ENCODE measurements at places on chromosomes 2 and 18.

DNA sequence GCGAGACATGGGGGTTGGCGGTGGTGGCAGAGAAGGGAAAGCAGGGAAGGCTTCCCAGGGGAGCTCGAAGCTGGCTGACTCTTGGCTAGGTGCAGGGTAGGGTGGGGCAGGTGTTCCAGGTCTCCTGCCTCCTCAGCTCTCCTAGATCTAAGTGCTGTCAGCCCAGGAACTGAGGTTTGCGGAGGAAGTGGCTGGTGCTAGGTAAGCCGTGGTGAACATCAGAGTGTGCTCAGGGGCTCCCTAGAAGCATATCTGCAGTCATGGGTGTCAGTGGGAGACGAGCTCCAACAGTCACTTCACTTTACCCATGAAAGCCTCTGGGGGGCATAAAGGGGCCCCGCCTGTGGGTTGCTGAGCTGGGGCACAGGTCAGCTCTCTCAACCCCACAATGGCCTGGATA lies 34.1 kb downstream of the ARHGEF4 start:
- DNase-seq = no peak

- no peak for DNase-seq
Observed at GRCh38 chr2:117775703-117776219, 38.7 kb upstream of the DDX18 start.

- no peak for DNase-seq
Observed at GRCh38 chr2:54549917-54550518, 93.9 kb downstream of the SPTBN1 start.

DNA sequence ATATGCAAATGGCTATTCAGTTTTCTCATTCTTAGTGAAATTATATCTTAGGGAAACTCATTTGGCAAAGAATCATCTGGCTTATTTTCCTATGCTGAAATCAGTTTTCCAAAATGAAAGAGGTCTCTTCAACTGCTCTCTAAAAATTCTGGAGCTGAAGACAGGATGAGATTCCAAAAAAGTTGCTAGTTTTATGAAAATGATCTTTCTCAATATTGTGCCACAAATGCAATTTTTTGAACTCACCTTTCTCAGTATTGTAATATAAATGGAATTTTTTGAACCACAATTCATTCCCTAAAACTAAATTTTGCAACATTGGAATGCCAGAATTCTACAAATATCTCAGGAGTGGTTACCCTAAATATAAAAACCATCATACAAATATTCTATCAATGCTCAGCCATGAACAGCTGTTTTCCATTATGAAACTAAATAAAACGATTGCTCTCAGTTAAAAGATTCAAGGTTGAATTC lies 147.7 kb upstream of the PKDCC start:
- DNase-seq = no peak

GRCh38 chr18:68263481-68263880 lies 451.4 kb downstream of the TMX3 start:
- DNase-seq = no peak

- no peak for DNase-seq
Observed at GRCh38 chr2:196182439-196183171, 11.2 kb upstream of the STK17B start.

DNA sequence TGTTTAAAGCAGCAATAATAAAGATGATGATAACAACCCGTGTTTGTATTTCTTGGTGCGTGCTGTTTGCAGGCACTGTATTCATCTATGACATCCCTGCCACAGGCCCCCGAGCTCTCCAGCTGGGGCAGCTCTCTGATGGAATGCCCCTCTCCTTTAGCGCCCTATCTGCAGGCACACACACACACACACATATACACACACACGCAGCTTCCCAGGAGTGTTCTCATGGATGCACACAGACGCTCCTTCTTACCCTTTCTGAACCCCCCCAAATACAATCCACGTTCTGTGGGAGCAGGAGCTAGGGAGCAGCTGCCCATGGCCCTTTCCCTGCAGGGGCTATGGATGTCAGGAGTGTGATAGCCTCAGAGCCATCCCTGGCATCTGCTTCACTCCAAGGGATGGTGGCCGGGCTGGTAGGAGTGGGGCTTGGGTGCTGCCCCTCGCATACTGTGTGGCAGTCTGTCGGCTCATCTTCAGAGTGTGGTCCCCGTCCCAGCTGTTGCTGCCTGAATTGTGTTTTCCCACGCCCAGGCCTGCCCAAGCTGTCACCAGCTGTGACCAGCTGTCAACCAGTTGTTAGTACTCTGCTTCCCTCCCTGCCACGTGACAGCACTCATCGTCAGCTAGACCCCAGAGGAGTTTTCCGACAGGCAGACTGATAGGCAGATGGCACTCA lies 50.8 kb upstream of the MYCN start:
- no peak for DNase-seq

GRCh38 chr2:41062336-41062735 lies 610.4 kb upstream of the SLC8A1 start:
- no peak for DNase-seq

DNA sequence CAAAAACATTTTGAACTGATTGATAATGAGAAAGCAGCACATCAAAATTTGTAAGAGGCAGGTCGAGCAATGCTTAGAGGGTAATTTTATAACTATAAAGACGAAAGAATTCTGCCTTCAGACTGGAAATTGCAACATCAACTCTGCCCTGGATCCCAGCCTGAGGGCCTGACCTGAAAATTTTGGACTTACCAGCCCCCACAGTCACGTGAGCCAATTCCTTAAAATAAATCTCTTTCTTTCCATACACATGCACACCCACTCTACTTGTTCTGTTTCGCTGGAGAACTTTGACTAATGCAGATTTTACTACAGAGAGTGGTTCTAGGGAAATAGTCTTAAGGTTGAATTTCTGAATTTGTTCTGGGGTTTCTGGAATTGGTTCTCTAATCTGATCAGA lies 14.6 kb upstream of the ACOXL start:
- DNase-seq = no peak

- DNase-seq = no peak
Observed at GRCh38 chr2:56102866-56103265, 80.9 kb upstream of the CCDC85A start.

DNA sequence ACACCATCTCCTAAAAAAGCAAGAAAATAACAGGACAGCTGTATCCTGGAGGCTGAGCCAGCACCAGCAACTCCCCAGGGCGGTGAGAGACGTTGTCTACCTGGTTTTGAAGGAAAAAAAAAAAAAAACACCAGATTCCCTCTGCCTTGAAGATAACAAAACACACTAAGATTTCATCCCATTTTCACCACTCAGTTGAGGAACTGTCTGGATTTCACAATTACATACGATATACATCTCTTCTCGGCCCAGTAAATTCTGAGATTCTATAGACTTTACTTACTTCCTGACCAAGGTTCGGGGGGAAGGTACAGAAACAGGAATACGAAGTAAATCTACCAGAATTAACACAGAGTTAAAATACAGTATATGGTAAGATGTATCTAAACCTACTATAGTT lies 8.5 kb downstream of the ZNF516 start:
- DNase-seq = no peak

- DNase-seq = no peak
Observed at GRCh38 chr2:233462202-233462785, 104.3 kb downstream of the USP40 start.

- no peak for DNase-seq
Observed at GRCh38 chr2:179252423-179252822, 12.2 kb downstream of the SESTD1 start.

- DNase-seq = no peak
Observed at GRCh38 chr18:50849419-50849821, 29.5 kb upstream of the ME2 start.

DNA sequence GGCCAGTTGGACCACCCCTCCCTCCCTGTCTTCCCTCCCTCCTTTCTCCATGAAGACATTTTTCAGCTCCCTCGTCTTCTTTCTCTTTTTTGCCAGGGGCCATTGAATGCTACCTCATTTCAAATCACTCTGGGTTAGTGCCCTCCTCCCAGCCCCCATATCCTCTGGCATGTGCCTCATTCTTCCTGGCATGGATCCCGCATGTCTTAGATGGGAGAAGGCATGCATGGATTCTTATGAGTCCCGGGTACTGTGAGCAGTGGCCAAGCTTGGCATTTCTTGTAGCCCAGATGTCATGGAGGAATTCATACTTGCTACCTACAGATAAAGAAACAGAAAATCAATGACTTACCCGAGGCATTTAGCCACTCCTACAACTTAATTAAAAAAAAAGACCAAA lies 9.0 kb upstream of the HAAO start:
- DNase-seq = no peak

- no peak for DNase-seq
Observed at GRCh38 chr2:107511970-107512789, 314.5 kb upstream of the RGPD4 start.

DNA sequence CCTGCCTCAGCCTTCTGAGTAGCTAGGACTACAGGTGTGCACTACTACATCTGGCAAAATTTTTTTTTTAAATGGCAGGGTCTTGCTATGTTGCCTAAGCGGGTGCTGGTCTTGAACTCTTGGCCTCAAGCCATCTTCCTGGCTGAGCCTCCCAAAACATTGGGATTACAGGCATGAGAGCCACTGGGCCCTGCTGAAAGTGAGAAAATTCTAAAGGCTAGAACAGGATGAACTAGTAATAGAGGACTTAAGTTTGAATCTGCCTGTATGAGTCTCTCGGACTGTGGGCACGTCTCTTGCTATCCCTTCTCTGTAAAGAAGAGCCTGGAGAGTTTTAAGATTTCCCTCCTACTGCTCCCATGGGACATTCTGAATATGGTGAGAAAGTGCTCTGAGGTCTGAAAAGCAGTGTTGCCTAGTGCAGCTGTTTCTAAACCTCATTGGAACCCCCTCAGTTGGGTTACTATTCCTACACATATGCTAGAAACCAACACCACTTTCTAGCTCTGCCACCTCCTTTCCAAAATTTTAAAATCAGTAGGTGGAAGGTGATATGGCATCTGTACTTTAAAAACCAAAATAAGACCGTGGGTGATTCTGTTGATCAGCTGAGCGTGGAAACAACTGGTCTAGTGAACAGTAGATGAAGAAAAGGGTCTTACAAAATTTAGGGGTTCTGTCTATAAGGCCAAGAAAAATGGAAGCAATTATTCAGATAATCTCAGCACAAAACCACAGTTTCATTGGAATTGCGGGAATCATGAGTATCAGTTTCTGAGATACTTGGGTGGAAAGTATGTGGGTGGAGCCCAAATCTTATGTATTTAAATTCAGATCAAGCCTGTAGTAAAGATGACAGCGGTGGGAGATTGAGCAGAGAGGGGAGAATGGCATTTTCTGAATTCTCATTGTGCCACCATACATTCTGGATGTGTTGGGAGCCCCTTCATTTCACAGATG lies 259.8 kb upstream of the CXCR4 start:
- no peak for DNase-seq

DNA sequence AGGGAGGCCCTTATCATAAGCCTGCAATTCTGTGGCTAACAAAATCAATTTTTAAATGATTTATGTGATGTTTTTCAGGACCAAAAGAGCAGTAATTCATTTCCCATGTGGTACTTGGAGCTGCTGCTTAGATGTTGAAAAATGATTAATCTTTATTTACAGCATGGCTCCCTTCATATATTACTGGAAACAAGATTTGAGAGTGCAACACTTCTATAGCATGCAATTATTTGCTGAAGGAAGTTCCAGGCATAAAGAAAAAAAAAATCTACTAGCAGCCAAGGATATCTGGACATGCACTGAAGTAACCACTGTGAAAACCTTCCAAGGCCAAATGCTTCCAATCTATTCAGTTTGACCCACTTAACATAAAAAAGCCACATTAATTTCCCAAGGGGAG lies 186.3 kb downstream of the SLC8A1 start:
- no peak for DNase-seq

DNA sequence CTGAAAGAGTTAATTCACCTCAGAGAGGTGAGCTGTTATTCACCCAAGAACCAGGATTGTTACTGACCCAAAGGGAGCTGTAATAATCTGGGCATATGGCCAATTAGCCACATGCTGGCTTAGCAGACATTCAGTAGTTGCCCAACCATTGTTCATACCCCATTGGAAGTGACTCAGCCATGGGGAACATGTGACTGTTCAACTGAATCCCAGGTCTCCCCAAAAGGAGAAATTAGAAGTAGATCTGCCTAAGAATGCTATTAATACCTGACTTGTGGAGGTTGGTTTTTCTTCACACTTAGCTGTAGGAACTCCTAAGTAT lies 272.6 kb upstream of the UBE2E3 start:
- DNase-seq = no peak

- no peak for DNase-seq
Observed at GRCh38 chr2:45047301-45047700, 38.0 kb upstream of the SIX2 start.

All from stimulated activated CD8-positive, alpha-beta memory T cell treated with anti-CD3 and anti-CD28 coated beads, Interleukin-15, amount 100 ng/mL, for 1 hour (primary cell).